Epithelial cell of esophagus (primary cell): ENCODE measurements at places on chromosomes 1 and 21.

DNA sequence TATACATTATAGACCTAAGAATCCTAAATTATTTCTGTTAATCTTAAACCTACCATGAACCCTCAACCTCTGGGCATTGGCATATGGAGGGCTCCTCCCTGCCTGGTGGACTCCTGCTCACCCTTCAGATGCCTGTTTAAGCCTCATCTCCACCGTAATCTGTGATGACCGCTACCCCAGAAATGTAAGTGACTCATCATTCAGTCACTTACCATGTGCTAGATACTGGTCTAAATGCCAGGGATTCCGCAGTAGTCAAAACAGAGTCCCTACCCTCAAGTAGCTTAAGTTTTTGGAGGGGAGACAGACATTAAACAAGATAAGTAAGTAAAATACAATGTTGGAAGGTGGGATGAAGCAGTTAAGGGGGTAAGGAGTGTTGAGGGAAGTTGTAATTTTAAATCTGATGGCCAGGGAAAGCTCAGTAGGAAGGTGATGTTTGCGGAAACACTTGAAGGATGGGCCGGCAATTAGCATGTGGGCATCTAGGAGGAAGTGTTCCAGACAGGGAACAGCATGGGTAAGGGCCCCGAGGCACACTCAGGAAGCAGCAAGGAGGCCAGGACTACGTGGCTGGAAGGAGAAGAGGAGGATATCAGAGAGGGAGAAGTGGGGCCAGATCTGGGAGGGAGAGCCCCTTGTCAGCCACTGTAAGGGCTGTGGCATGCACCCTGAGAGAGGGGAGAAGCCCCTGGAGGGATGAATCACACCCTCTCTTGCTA, 141.7 kb upstream of the HOOK1 start:
- DNase-seq: peak; percentile 92

- DNase-seq: no peak
These were observed 656.4 kb upstream of the ADGRL2 start for GRCh38 chr1:81144240-81144825.

GRCh38 chr1:41572224-41572623, 87.7 kb upstream of the EDN2 start:
- DNase-seq: no peak

DNA sequence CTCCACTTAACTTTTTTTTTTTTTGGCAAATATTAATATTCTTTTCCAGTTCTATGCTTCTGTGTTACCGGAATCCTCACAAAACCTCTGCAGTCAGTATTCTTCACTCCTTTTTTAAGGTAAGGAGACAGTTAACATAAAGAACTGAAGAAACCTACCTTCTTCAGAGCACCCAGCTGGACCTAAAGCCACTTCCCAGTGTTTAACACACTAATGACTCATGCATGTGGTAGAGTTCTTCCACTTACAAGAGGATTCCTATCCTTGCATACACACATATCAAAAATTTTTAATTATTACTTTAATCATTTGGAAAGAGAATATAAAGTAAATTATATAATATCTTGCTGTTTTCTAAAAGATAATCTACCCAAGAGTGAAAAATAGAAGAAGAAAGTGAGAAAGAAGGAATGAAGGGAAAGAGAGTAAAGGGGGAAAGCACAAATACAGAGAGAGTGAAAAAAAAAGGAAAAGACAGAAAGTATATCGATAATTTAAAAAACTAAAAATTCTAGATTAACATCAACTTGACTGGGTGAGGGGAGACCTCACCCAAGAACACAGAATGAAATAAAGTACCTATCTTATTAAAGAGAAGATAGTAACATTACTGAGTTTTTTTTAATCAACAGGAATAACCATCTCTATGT, 54.9 kb downstream of the ENAH start:
- DNase-seq: peak; percentile 61

GRCh38 chr1:183806125-183806524, 1.2 kb downstream of the RGL1 start:
- DNase-seq: no peak

GRCh38 chr1:163983097-163983496, 575.9 kb upstream of the PBX1 start:
- no peak for DNase-seq

GRCh38 chr1:65027666-65028358, 61.5 kb upstream of the JAK1 start:
- peak; percentile 53 for DNase-seq

DNA sequence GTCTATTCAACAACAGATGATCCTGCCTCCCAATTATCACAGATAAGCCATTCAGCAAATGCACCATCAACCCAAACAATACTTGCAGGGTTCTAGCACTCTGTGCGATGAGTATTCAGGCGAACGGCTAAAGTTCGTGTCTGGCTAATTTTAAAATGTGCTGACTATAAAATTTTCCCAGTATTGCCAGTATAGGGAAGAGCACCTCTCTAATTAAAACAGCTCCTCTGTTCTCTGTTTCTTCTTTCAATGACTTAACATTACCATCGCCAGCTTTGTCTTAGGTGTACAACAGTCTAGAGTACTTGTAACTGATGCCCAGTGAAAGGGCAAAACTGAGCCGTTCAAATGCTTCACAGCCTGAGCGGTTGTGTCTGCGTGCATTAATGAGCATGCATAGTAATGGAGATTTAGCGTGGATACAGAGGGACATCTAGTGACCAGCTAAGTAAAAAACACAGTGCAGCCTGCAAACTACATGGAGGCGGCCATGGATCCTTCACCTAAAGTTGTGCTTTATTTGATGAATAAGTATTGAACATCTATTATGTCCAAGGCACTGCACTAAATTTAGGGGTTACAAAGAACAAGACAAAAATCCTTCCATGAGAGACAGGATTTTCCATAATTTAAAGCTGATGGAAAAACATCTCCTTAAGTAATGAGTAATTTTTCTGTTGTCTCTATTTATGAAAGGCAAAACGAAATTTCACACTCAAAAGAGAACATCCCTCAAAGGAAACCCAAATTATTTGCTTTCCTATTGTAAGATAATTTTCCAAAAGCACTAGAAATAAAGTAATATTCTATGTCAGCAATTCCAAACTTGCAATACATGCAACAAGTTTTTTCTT, 120.0 kb downstream of the SETD4 start:
- DNase-seq: peak; percentile 82

DNA sequence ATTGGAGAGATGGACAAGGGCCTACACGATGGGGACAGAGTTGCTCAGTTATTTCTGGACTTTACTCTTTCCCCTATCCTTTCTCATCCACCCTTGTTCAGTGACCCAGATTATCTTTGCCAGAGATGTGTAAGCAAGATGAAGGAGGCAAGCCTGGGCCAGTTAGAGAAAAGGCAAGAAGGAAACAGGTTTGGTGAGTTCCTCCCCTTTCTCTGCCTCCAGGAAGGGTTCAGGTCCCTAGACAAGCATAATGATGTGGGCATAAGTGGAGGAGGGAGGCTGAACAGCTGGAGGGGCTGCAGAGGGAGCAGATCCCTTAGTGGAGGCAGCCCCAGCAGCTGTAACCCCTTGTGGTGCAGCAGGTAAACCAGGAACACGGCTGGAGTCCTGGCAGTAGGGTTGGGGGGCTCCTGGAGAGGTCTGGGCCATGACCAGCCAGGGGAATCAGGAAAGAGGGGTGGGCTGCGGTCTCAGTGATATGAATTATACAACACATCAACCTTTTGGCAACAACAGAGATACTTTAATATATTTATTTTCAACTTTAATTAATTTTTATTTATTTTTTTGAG, 9.2 kb upstream of the CDC42 start:
- peak; percentile 96 for DNase-seq

DNA sequence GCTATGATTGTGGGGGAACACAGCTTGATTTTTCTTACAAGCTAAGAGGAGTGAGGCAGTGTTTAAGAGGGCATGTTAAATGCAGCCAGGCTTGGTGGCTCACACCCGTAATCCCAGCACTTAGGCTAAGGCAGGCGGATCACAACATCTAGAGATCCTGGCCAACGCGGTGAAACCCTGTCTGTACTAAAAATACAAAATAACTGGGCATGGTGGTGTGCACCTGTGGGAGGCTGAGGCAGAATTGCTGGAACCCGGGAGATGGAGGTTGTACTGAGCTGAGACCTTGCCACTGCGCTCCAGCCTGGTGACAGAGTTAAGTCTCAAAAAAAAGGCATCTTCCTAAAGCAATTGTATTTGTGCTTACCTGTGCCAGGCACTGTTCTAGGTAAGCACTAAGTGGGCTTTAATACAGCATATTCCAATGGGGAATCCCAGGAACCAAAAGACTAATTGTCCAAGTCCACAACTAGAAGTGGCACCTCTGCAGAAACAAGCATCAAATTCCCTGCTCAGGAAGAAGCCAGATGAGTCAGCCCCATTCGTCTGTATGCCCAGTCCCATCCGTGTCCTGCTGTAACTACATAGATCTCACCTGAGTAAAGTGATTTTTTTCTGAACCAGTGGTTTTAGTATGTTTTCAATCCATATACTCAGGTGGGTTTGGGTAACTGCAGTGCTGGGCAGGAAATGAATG, 4.6 kb downstream of the RCC1 start:
- DNase-seq: peak; percentile 68

DNA sequence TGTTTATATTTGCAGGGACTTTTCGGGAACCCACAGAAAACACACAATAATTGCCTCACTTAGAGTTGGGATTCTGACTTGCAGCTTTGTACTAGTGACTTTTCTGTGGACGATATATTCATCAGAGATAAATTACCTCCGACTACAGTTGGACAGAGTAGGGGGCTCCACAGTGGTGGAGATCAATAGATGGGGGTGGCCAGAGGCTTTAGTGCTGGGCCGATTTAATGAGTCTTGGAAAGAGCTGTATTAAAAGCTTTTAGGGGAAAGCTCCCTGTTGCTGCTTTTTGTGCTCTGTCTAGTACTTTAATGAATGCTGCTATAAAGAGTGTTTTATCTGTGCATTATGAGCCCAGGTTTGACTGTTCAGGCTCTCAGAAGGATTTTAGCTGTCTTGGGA, 359.2 kb upstream of the DPYD start:
- DNase-seq: no peak

- DNase-seq: no peak
These were observed 201.2 kb downstream of the TOMM20 start for GRCh38 chr1:234927312-234927970.

- DNase-seq: peak; percentile 22
These were observed 3.0 kb downstream of the SPEN start for GRCh38 chr1:15850471-15851001.

DNA sequence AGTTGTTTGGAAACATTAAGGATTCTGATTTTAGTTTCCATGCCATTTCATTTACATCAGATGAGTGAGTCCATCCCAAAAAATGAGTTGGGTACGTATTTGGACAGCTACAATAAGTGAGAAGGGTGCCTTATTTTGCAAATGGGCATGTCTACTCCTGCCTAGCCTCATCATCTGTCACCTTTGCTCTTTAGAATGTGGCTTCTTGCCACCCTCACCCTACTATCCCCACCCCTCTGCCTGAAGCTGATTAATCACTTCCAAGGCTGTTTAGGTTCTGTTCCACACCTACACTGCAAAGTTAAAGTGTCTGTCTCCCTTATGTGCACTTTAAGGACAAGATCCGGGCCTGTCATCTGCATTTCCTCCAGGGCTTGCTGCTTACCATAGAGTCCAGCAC, 61.2 kb downstream of the ST6GALNAC5 start:
- peak; percentile 75 for DNase-seq

GRCh38 chr1:208059409-208060001, 148.6 kb upstream of the CD34 start:
- no peak for DNase-seq

- no peak for DNase-seq
These were observed 589 bp upstream of the CATSPER4 start for GRCh38 chr1:26189751-26190275.

- DNase-seq: no peak
These were observed 8.6 kb downstream of the LIX1L start for GRCh38 chr1:145949219-145949618.

- no peak for DNase-seq
These were observed 68.7 kb upstream of the C1orf105 start for GRCh38 chr1:172351754-172352161.

DNA sequence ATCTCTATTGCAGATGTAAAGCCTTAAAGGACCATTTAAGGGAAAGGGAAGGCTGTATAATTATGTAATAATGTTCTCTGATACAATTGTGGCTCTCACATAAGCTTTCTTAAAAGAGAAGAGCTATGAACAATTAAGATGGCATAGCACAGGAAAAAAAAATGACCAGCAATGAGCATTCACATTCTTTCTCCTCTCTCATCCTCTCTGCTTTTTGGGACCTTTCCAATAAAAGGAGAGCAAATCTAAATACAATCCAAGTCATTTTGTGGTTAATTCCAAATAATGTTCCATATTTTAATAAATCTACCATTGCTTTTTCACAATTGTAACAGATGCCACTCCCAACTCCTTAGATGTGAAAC, 23.5 kb downstream of the SMYD3 start:
- DNase-seq: no peak

DNA sequence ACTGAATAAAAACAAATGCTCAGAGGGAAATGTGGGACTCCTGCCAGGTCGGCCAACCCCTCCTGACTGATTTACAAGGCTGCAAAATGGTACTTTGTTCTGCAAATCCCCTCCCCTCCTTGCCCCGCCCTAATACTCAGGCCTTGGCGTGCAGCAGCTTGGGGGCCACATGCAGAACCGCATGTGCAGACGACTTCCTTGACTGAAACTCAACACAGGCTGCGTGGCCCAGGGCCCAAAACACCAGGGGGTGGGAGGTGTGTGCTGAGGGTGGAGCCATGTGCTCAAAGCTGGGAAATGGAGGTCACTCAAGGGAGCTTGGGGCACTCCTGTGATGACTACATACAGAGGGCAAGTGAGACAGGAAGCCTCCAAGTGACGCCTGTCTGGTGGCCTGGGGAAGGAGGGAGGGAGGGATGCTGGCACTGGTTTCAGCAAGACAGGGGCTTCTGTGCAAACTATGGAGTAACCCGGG, 87.2 kb downstream of the MRPL37 start:
- peak; percentile 38 for DNase-seq

- DNase-seq: peak; percentile 79
These were observed 33.2 kb upstream of the SAMD13 start for GRCh38 chr1:84268346-84268745.

DNA sequence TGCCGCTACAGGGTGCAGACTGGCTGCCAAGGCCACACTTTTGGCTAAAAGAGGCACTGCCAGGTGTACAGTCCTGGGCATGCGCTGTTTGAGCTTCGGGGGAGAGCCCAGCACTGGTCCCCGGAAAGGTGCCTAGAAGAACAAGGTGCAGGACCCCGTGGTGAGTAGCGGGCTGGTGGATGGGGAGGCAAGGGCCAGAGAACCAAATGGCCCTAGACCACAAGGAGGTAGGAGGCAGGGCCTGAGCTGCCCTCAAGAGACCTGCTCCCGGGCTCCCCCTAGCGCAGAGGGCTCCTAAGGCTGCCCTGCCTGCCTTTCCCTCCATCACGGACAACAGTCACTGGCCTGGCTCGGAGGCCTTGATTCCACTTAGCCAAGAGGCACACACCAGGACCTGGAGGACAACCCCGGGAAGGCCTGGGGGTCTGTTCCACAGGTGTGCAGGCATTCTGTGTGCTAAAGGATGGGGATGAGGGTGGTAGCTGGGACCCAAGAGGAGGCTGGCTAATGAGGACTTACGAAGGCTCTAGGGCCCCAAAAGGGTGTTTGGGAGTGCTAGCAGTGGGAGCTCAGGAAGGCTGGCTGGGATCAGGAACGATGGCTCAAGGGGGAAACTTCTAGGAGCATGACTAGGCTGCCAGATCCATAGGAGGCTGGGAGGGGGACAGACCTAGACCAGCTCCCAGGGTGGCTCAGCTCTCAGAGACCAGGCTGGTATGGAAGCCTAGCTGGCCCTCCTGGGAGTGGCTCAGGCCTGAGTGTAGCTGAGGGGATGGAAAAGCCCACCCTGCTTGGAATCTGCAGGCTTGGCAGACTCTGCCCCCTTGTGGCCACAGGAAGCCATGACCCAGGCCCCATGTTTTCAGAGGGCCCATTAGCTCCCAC, 742 bp downstream of the ARTN start:
- peak; percentile 80 for DNase-seq

GRCh38 chr1:151728151-151729054, 7.1 kb downstream of the RIIAD1 start:
- DNase-seq: peak; percentile 9
